ENCODE measurements at places on chromosomes 3 and 15.

DNA sequence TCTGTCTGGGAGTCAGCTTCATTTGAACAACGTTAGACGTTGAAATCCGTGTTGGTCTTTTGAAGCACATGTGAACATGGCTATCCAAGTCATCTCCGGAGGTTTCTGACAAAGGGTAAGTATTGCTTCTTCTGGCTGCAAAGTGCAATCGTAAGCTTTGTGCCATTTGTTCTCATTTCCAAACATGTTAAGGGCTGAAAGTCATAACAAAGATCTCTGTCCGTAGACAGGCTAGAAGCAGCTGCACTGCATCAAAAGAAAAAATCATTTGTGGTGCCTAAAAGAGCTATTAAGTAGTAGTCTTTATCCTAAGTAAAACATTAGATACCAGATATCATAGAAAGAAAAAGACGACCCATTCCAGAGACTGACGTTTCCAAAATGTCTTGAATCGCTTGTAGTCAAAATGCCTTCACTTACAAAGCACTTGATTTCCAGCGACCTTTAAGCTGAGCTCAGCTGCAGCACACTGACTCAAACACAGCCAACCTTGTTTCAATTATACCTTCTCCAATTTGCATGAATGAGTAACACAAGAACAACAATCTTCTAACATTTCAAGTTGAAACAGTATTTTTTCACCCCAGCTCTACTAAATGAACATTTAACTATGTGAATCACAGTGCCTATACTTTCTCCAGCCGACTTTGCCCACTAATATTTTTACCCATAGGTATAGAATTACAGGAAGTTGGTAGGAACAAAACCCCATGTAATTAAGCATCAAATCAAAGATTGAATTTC lies 76.6 kb downstream of the NEDD4 start:
- no peak for DNase-seq

DNA sequence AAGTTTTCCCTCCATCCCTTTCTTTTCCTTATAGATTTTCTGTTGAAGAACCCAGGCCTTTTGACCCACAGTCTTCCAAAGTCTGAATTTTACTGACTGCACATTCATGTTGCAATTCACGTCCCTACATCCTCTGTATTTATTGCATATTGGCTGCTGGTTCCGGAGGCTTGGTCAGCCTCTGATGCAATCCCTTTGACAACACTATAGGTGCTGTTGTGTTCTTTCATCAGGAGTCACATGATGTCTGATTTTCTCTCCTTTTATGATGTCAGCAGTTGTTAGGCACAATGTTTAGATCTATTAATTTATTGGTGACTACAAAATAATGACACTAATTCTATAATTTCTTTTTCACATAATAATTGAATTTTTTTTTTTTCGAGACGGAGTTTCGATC lies 8.7 kb downstream of the CYP1A1 start:
- no peak for DNase-seq

GRCh38 chr3:79253271-79253670 lies 514.5 kb downstream of the ROBO1 start:
- DNase-seq, result no peak

DNA sequence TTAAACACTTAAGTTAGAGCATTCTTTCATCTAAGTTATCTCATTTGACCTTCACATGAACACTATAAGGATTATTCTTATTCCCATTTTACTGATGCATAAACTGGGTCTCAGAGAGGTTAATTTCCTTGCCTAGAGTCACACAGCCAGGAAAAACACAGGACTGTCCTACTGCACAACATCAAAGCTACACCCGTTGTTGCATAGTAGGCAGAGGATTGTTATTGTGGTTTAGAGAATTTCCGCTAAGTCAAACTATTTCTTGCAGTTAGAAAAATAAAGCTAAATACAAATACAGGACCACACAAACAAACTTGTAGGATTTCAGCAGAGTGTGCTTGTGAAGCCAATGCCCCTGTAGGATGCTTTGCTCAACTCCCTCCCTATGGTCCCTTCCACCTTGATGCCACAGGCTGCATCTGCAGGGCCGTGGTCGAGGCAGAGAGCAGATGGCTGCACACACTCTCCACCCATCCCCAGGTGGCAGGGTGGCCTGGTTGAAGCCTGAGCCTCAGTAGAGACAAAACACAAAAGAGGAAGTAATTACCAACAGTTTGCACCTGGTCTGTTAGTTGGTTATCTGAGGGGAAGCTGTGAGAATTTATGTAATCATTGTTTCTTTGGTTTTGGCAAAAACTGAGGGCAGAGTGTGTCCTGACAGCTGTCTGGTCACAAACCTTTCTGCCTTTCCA lies 41.1 kb upstream of the SKOR1 start:
- DNase-seq, result no peak

- DNase-seq, result no peak
Measured at GRCh38 chr3:169060037-169060436, 603.5 kb downstream of the MECOM start.

DNA sequence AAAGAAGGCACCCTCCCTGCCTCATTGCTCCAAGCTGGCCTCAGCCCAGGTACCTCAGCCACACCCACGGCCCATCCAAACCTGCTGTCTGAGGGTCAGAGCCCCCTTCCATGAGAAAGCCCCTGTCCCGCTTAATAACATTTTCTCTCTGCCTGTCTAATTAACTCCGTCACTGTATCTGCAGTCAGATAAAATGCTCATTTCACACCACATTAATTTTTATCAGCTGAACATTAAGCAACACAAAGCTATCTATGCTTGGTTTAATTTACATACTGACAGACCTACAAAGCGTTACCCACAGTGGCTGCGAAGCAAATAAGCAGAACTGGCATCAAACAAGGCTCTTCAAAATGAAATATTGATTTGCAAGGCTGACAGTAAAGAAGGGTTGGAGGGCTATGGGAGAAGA lies 309.8 kb upstream of the ICE2 start:
- no peak for DNase-seq

DNA sequence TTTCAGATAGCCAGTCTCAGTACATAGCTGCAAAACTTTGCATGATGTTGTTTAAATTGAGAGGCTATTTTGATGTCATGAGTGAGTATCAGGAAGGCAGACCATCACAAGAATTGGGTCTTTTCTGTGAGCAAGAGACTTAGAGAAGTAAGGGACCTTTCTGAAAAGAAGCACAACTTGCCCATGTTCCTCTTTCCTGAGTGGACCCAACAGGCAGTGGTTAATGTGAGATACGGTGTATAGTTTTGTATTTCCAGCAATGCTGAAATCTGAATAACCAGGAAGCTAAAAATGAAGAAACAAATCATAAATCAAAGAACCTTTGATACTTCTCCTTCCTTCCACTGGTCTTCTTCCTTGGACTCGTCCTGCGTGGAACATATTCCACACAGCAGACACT lies 25.1 kb downstream of the MCTP2 start:
- DNase-seq, result no peak

- DNase-seq, result peak; percentile 30
Measured at GRCh38 chr15:68278595-68279405, 1.3 kb downstream of the FEM1B start.

- no peak for DNase-seq
Measured at GRCh38 chr3:106191211-106191610, 322.4 kb upstream of the CBLB start.

DNA sequence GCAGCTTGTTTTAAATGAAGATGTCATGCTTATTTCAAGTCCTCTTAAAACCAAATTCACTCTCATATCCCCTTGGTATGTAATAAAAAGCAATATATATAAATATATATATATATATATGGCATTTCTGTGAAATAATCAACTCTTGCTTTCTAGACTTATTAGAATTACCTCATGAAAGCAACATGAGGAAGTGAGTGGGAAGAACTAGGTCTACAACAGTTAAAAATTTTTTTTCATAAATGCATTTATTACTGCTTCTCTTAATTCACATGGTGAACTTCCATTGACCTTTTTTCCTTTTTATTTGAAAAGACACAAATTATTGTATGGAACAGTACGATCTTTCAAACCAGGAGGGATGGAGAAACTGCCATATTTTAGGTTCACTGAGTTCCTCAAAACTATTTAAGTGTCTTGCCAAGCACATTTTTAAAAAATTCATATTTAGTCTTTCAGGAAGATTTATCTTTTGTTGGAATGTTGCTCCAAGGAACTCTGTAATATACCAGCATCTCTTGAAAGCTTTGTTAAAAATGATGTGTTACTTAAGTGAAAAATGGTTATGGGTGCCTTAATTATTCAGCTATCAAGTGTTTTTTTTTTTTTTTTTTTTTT lies 185.2 kb downstream of the GHSR start:
- no peak for DNase-seq

DNA sequence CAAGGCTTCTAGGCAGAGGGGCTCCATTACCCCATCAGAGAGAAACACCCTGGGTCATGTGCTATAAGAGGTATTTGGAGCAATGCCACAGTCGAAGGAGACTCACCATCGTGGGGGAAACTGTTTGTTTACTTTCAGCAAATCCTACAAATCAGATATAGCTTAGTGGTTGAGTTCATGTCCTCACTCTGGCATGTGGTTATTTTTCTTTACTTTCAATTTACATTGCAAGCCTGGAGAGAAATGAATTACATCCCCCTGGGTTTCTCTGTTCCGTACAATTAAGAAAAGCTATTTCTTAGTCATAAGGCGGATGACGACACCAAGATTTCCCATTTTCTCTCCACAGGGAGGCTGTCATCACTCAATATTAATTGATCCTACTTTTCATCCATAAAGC lies 36.9 kb downstream of the RFTN1 start:
- DNase-seq, result no peak

DNA sequence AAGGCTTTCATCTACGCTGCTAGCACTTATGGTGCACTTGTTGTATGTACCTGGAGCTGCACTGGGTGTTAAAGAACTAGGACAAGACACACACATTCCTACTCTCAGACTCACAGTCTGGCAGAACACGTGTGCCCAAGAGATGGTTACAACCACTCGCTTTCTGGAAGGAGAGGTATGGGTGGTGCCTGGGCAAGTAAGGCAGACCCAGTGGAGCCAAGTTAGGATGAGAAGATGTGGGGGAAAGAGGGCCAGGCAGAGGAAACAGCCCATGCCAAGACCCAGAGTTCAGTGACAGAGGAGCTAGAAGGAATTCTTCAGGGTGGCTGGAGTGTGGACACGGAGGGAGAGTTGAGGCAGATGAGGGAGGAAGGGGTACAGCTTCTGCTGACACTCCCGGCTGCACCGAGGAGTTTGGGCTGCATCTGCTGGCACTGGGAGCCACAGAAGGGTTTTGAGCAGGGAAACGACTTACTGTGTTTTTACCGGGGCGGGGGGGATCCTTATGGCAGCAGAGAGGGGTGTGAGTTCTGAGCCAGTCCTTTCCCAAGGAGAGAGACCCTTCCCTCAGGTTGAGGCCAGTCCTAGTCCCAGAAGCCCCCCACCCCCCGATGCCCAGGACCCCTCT lies 59.0 kb downstream of the GRIP2 start:
- DNase-seq, result no peak

GRCh38 chr3:107884719-107885460 lies 205.9 kb downstream of the CD47 start:
- no peak for DNase-seq

- DNase-seq, result peak; percentile 28
Measured at GRCh38 chr15:25439369-25439836, 579 bp upstream of the UBE3A start.

DNA sequence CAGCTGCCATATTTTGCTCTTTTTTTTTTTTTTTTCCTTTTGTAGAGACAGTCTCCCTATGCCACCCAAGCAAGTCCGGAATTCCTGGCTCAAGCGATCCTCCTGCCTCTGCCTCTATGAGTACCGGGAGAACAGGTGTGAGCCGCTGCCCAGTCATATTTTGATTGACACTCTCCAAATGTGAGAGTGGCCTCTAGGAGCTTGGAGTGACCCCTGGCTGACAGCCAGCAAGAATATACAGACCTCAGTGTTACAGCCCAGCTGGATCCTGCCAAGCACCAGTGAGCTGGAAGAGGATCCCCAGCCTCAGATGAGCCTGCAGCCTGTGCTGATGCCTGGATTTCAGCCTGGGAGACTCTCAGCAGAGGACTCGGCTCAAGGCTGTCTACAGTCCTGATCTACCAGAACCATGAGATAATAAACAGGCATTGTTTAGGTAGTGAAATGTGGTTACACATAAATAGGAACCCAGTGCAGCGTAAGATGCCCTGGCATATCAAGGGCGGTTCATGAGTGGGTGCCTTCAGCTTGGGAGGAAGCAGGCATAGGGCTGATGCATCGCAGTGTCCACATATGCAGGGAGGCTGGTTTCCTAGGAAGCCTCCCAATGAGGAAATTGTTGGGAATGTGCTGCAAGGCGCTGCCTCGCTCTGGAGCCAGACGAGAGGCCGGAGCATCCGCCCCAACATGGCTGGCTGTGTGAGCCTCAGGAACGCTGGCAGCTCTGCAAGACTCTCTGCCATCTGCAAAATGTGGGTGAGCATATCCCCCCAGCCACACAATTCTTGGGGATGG lies 38.9 kb upstream of the ATP10A start:
- DNase-seq, result no peak

DNA sequence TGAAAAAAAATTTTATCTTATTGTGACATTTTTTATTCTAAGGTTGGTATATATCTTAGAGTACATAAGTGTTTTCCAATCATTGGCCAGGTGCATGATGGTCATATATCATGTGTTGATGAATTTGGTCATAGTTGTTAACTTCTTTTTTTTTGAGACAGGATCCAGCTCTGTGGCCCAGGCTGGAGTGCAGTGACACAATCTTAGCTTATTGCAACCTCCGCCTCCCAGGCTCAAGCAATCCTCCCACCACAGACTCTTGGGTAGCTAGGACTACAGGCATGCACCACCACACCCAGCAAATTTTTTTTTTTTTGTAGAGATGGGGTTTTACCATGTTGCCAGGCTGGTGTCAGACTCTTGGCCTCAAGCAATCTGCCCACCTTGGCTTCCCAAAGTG lies 44.0 kb downstream of the PCCB start:
- no peak for DNase-seq

GRCh38 chr3:197540961-197541377 lies 14.8 kb downstream of the BDH1 start:
- no peak for DNase-seq

DNA sequence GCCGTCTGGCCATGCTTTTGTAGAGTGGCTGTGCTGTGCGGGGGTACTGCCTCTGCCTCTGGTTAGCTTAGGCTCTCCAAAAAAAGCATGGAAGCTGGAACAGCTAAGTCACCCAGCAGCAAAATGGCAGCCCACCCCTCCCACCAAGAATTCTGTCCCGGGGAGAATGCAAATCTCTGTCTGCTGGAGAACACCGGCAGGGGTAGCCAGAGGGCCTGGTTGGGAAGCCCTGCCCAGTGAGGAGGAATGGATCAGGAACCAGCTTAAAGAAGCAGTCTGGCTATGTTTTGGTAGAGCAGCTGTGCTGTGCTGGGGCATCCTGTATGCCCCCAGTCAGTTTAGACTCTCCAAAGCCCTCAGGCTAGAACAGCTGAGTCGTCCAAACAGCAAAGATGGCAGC lies 56.2 kb upstream of the PTPRG start:
- no peak for DNase-seq

- DNase-seq, result peak; percentile 37
Measured at GRCh38 chr3:159763011-159763601, 225.5 kb upstream of the IL12A start.

GRCh38 chr3:11305509-11305908 lies 33.3 kb downstream of the ATG7 start:
- no peak for DNase-seq
